ENCODE measurements at places on chromosomes 6 and 20.

- DNase-seq = peak; percentile 50
These were observed 20.1 kb downstream of the RNF24 start for GRCh38 chr20:3995067-3995748.

DNA sequence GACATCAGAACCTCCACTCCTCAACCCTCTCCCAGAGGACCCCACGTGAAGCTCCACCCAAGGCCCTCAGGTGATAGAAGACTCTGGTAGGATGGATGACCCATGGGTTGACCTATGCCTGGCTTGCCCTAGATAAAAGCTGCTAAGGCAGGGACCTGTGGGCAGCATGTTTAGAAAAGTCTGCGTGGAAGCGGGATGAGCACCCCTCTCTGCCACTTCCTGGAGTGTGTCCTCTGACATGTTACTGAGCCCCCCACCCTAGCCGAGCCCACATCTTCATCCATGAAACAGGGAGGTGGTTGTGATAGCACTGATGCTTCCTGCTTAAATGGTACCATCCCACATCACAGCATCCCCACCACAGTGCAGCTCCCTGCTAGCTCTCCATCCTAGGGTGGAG, 21.8 kb downstream of the MOCS1 start:
- no peak for DNase-seq

- no peak for DNase-seq
These were observed 125.1 kb downstream of the BFSP1 start for GRCh38 chr20:17406051-17406590.

- DNase-seq = no peak
These were observed 21.8 kb downstream of the PFDN4 start for GRCh38 chr20:54229566-54230160.

DNA sequence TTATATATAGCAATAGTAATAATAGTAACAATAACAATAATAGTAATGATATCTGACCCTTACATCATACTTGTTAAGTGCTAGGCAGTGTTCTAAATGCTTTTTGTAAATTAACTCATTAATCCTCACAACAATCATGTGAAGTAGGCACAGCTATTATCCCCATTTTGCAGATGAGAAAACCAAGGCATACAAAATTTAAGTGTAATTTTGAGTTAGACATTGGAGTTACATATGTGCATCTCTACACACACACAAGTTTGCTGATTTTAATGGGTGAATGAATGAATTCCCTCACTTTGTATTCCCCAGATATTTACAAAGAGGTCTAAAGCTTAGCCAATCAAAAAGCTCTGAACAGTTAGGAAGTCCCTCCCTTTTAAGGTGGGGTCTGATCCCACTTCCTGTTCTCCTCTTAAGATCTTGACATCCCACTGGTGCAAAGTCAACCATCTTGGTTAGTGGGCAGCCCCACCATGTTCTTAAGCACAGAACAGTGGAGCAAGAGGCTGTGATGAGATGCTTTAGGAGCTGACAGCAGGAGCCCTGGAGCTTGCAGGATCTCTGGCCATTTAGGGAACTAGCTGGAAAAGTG, 85.3 kb upstream of the FOXP4 start:
- DNase-seq = no peak

GRCh38 chr6:7731294-7731693, 5.4 kb downstream of the BMP6 start:
- DNase-seq = no peak

GRCh38 chr6:53432318-53433161, 83.8 kb upstream of the ELOVL5 start:
- DNase-seq = no peak

DNA sequence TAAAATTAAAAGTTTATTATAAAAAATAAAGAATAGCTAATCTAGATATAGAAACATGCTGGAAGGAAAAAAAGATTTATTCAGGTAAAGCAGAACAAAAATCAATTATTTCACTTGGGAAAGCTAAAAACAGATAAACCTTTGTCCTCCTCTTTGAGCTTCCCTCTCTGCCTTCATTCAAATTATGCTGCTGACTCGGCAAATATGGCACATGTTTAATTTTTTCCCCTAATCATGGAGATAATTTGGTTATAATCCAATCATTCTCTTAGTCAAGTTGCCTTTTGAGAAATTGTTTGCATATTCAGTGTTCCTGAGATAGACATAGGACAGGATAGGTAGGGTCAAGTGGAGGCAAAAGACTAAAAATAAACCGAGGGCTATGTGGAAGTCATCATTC, 556.8 kb upstream of the PTCHD4 start:
- no peak for DNase-seq

All from CD4-positive, alpha-beta T cell treated with Interleukin-4 for 4 hours (primary cell).